ENCODE measurements at places on chromosomes 11 and 22.

DNA sequence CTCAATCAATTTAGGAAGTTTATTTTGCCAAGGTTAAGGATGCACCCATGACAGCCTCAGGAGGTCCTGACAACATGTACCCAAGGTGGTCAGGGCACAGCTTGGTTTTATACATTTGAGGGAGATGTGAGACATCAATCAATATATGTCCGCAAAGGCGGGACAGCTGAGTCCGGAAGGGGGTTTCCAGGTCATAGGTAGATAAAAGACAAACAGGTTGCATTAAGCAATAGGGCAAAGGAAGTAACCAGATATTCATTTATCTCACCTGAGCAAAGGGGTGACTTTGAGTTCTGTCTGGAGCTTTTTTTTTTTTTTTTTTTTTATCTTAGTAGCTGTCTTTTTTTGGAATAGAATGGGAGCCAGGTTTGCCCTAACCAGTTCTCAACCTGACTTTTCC, 2.0 kb upstream of the TRIM34 start:
- DNase-seq, result no peak

DNA sequence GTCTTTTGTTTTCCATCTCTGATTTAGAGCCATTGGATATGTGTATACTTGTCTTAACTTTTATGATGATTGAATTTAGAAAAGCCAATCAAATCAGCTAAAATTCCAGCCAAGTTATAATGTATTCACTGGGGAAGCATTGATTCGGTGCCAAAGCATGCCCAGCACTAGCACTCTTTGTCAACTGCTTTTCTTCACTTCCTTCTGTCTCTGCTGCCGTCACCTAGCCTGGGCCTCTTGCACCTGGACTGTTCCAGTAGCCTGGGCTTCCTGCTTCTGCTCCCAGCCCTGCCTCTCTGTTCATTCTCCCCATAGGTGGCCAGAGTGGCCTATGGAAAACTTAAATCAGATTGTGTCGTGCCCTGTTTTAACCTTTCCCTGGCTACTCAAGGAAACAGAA, 80.7 kb downstream of the NAV2 start:
- no peak for DNase-seq

- no peak for DNase-seq
Observed at GRCh38 chr22:23718371-23719165, 27.8 kb downstream of the RGL4 start.

GRCh38 chr22:41862160-41862529, 29.2 kb downstream of the SREBF2 start:
- no peak for DNase-seq

DNA sequence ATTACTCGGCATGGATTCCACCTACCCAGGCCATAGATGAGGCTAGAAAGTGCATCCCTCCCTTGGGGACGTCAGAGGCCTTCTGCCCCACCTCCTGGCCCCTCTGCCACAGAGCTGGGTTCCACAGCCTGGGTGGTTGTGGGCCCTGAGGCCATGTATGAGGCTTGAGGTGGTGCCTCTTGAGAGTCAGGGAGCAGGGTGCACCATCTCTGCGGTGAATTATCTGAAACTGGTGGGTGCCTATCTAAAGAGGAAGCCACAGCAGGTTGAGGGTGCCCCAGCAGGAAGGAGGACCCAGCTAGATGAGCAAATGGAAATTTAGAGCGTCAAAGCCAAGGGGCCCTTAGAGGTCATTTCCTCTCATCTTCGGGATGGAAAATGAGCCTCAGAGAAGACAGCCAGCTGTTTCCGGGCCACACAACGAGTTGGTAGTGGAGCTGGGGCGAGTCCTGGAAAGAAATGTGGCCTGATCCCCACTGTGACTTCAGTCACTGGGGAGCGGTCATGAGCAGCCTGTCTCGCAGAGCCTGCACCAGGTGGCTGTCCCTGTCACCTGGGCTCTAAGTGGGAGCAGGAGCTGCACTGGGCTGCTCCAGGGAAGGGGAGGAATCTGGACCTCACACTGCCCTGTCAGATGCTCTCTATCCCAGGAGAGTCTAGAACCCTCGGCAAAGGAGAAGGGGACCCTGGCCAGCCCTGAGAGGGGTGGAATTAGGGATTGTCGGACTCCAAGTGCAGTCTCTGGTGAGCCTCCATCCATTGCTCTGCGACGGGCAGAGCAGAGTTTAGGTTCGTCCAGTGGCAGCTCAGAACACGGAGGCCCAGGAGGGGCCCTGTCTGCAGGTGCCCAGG, 7.3 kb downstream of the ADORA2A start:
- DNase-seq, result peak; percentile 44

GRCh38 chr11:126583101-126583500, 227.6 kb downstream of the ST3GAL4 start:
- no peak for DNase-seq

GRCh38 chr11:118005224-118006152, 19.3 kb downstream of the IL10RA start:
- DNase-seq, result no peak

DNA sequence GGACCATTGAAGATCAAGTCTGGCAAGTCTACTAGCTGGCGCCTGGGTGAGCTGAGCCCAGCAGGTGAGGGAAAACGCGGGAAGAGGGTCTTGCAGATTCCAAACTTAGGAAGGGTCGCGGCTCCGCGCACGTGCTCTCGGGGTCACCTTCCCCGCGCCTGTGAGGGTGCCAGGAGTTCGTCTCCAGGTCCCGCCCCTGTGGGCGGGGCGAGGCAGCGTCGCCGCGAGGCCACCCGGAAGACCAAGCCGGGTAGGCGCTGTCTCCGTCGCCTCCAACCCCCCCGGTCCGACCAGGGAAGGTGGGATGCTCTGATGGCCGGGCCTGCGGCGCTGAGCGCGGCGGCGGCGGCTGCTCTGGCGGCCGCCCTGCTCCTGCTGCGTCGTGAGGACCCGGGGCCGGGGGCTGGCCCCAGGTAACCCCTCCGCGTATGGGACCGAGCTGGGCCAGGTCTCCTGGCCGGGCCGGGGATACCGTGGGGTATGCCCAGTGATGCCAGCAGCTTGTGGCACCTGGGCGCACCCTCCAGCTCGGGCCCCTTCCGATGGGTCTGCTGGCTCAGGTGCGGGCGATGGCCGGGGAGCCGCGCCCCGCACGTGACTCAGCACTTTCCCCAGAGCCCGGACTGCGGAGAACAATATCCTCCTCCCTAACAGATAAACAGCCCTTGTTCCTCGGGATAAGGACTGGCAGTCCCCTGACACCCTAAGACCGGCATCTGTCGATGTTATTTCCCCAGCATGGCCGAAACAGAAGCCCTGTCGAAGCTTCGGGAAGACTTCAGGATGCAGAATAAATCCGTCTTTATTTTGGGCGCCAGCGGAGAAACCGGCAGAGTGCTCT, at the start of gene HTATIP2:
Gene HTATIP2, plus strand, starts transcription at position 215 of the 841 bp plus-strand sequence. Its CDS starts 524 bp downstream, at position 739.
- DNase-seq, result no peak

GRCh38 chr11:134904103-134904790, 492.2 kb upstream of the B3GAT1 start:
- DNase-seq, result no peak
